Mesendoderm (in vitro differentiated cells): ENCODE measurements at places on chromosomes 5 and 9.

DNA sequence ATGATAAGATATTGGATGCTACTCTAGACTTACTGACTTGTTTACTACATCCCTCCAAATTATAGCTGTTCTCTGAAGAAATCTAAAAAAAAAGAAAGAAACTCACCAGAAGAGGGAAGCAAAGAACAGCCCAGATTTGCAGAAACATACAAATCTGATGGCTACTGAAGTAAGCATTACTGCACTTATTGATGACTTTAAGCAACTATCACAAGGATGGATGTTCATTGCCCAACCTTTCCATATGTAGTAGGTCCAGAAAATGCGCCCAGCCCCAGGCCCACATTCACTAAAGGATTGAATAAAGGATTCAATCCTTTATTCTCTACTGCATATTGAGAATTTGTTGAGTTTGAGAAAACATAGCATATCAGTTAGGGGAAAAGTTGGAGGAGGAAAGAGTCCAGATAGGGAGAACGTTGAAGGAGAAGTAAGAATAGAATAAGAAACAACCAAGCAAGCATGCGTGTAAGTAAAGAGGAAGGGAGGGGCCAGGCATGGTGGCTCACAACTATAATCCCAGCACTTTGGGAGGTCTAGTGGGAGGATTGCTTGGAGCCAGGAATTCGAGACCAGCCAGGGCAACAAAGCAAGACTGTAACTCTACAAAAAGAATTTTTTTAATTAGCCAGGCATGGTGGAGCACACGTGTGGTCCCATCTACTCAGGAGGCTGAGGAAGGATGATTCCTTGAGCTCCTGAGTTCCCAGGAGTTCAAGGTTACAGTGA is 33.8 kb upstream of the DTWD2 start:
- DNase-seq = peak; percentile 51

GRCh38 chr5:81006947-81007636 is 46.9 kb downstream of the RASGRF2 start:
- DNase-seq = no peak

DNA sequence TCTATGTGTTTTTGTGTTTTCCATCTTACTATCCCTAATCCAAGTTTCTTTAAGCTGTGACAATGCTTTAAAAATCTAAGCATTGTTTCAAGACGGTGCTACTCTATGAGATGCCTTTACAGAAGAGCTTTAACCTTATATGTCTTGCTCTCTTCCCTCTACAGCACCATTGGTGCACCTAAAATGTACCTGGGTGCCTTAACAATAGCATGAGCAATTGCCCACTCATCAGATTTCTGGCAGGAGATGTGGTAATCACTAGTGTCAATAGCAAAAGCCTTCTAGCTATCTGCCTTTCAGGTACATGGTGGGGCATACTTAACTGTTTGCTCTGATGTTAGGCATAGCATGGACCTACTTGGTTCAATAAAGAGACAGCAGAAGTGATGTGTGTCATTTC is 222.3 kb upstream of the KIF2A start:
- no peak for DNase-seq

DNA sequence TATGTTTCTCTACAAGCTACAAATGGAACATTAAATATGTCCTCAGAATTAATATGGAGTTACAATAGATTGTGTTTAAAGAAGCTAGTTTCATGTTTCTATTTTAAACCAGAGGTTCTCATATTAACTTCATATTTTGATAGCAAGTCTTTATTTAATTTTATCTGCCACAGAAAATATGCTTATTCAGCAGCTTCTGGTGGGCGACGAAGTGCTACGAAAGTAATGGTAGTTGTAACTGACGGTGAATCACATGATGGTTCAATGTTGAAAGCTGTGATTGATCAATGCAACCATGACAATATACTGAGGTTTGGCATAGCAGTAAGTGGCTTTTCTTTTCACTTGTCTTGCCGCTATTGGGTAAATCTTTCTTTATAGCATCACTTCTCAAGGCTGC is 54.2 kb downstream of the MOCS2 start:
- DNase-seq = no peak

DNA sequence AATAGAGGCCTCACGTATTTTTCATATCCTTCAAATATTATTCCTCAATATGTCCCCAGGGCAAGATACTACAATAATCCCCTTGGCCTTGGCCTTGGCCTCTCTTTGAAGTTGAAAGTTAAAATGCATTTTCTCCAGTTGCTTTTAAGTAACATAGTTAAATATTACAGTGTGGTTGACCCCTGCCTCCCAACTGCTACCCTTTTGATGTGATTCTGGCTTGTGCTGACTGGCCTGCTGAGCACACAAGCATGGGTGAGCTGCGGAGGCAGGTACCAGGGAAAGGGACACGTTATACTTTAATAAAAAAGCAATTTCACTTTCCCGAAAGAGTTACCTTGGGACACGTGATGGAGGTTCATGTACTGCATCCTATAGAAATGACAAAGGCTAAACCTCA is 17.9 kb upstream of the TMEM252 start:
- DNase-seq = no peak

DNA sequence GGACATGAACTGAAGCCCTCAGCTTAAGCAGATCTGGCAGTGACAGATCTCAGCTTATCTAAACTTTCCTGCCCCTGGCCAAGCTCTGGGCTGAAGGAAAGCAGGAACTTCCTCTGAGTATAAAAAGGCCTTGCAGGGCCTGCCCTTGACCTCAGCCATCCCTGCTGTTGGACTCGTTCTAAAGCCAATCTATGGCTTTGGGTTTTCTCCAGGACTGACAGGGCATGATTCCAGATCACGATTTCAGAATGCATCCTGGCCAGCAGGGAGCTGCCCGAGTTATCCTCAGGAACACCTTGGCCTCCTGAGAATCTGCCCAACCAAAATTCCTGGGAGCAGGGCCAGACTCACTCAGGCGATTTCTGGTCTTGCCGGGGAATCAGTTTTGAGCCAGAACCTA is 502.7 kb downstream of the TLE4 start:
- DNase-seq = no peak

GRCh38 chr5:128477944-128478343 is 60.1 kb downstream of the FBN2 start:
- DNase-seq = no peak

DNA sequence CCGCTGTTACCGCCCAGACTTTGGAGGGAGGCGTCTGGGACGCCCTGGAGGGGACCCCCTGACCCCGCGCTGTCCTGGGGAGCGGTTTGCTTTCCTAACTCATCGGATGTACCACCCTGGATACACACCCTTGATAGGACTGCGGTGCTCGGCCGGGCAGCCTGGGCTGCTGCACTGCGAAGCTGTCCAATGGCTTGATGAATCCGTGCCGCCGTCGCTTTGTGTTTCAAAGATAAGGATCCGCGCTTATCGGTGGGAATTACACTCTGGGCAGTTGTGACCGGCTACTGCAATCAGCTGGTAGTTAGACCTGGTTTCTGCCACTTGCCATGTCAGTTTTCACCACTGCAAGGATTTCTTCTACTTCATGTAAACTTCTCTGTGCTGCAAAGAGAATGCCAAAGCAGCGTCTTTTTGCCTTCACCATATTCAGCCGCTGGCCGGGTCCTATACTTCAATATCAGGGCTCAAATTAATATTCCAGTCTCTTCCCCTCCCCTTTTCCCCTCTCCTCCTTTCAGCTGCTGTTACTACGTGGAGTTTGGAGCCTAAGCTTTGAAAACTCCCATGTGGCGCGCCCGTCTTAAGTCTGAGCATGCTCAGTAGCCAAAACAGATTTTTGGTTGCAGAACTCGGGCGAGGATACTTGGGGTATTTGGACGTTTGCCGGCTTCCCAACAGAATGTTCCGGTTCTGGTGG is 727 bp downstream of the SMAD5 start:
- DNase-seq = peak; percentile 91

- no peak for DNase-seq
Observed at GRCh38 chr9:75109210-75109839, 21.0 kb downstream of the OSTF1 start.

- peak; percentile 67 for DNase-seq
Observed at GRCh38 chr9:134738869-134739659, 97.5 kb downstream of the COL5A1 start.

- peak; percentile 82 for DNase-seq
Observed at GRCh38 chr5:144191998-144192397, 21.3 kb downstream of the KCTD16 start.

GRCh38 chr9:78919701-78920100 is 622.8 kb downstream of the PSAT1 start:
- no peak for DNase-seq

- DNase-seq = no peak
Observed at GRCh38 chr9:93864032-93864431, 91.1 kb downstream of the BARX1 start.

DNA sequence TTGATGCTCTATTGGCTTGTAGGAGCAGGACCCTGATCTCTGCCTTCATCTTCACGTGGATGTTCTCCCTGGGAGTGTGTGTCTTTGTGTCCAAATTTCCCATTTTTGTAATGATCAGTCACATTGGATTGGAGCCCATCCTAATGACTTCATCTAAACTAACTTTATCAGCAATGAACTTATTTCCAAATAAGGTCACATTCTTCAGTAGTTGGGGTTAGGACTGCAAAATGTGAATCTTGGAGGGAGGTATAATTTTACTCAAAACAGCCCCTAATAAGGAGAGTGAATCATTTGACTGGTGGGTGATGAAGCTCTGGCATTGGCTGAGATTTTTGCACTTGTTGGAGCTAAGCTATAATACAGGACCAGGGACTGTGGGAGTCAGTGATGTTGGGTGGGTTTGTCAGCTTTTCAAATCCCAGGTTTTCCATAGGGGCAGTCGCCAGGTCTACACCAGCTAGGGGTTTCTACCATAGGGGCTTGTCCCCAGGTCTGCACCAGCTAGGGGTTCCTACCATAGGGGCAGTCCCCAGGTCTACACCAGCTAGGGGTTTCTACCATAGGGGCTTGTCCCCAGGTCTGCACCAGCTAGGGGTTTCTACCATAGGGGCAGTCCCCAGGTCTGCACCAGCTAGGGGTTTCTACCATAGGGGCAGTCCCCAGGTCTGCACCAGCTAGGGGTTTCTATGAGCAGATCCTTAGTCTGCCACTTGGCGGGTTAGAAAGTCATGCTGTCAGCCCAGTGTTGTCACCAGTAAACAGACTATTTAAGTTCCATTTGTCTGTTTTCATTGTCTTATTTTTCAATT is 382.6 kb upstream of the DAP start:
- DNase-seq = no peak

DNA sequence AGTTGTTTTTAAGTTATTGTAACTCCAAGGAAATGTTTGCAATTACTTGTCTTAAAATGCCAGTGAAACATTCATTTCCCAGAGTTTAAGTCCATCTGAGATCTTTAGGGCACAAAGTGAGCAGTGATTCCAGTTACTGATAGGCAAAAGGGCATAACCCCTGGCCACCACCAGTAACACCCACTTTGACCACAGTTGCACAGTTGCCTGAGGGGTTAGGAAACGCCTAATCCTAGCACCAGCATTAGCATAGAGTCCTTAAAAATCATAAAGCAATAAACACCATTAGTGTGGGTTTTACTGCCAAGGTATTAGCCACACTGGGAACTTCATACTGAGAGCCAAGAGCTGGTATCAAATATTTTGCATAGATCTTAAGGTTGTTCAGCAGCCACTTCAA is 143.9 kb downstream of the SNCAIP start:
- no peak for DNase-seq

DNA sequence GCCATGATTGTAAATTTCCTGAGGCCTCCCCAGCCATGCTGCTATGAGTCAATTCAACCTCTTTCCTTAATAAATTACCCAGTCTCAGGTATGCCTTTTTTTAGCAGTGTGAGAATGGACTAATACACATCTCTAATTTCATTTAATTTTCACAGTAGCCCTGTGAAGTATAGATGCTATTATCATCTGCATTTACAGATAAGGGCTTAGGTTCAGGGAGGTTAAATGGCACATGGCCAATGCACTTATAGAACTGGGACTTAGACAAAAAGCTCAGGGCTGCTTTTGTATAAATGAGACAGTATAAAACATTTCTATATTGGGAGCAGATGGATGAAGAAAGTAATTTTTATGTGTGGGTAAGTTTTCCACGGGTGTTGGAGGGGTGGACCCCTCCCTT is 62.9 kb upstream of the PANK3 start:
- DNase-seq = no peak

DNA sequence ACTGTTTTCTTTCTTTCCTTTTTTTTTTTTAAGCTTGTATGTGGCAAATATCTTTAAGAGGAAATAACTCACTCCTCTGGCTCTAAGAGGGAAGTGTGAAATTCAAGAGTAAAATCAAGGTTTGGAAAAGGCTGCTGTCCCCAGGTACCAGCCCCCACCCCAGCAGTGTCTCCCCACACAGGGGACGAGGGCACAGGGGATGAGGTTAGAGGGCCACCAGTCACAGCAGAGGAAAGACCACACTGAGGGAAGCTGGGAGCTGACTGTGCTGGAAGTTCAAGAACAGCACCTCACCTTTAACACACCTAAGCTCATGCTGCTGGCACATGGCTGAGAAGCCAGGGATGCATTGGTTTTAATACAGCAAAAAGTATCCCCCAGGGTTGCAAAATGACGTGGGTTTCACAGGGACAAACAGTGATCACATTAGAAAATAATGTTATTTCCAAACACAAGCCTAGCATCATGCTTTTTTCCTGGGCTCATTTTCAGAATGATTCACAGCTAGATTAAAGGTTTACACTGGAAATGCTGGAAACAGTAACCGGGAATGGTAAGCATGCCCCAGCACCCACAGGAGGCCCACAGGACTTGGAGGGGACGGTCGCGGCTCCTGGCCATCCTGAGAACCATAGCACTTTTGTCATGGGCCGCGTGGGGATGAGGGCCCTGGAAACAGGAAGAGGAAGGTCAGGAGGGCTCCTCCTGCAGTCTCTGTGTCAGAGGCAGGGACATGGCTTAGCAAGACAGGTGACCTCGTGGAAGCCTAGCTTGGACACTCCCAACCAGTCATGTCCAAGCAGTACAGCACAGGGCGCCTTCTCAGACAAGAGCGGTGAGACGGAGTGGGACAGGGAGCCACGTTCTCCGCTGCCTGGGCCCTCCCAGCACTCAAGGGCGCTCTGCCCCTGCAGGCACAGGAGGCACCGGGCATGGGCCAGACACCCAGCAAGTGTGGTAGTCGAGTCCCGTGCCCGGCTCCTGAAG is 6.9 kb downstream of the LPCAT1 start:
- peak; percentile 41 for DNase-seq

- DNase-seq = peak; percentile 16
Observed at GRCh38 chr9:112890106-112891081, at the start of gene SLC46A2. TSS of gene SLC46A2 (minus strand) at chr9:112890876. CDS start at chr9:112890681, 195 bp downstream.

GRCh38 chr5:72246954-72247442 is 73.0 kb downstream of the MRPS27 start:
- DNase-seq = no peak

GRCh38 chr5:5135957-5136676 is 4.0 kb upstream of the ADAMTS16 start:
- DNase-seq = no peak

- DNase-seq = peak; percentile 89
Observed at GRCh38 chr5:60843936-60844905, at the start of gene ELOVL7. TSS of gene ELOVL7 (minus strand) at chr5:60844269. CDS start at chr5:60787397, 56,872 bp downstream.

- no peak for DNase-seq
Observed at GRCh38 chr5:143721925-143722324, 90.0 kb upstream of the HMHB1 start.

- peak; percentile 54 for DNase-seq
Observed at GRCh38 chr5:136799806-136800372, 434.5 kb upstream of the TRPC7 start.

- DNase-seq = no peak
Observed at GRCh38 chr9:24817756-24818155, 272.1 kb upstream of the IZUMO3 start.

- peak; percentile 86 for DNase-seq
Observed at GRCh38 chr5:16508730-16509531, 43.3 kb upstream of the ZNF622 start.
